Kidney capillary endothelial cell (primary cell): ENCODE measurements at places on chromosomes 2 and 18.

DNA sequence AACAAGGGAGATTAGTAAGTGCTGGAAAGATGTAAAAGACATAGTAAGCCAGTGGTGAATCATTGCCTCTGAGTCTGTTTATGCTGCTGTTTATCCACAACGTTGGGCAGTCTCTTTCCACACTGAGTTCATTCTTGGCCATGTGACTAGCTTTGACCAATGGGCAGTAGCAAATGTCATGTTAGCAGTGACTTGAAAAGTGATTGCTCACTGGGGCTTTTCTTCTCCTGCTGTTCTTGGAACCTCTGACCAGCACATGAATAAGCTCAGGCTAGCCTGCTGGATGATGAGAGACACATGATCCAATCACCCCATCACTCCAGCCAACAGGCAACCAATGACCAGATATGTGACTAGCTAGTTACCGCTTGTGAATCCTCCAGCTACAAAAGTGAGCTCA lies 360.4 kb downstream of the SLC4A3 start:
- DNase-seq, result no peak

DNA sequence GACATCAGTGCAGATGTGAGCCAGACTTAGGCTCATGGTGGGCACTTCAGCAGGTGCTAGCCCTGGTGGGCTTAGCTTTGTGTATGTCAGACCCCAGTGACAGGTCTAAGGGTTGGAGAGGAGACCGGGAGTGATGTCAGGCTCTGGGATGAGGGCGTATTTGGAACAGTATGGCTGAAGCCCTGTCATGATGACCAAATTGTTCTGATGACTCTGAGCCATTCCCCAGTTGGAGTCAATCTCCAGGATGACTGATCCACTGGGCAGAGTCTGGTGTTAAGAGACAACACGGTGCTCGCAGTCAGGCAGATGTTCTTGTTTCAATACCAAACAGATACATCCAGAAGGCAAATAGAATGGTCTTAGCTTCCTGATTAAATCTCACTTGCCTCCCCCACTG lies 241.5 kb downstream of the SOX11 start:
- no peak for DNase-seq

DNA sequence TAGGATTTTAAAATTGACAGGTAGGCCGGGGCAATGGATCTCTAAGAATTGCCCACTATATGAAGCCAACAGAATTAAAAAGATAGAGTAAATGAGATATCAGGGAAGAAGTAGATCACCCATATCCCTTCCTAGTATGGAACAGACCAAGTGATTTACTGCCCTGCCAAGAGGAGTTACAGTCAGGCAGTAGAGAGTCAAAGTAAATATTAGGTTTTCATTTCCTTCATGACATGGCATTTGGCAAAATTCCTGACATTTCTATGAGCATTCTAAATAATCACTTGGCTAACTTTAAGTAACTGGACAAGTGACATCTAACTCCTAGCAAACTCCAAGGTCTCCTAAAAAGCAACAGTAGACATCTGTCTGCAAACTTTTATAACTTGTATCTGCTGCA lies 33.5 kb downstream of the GALNT5 start:
- no peak for DNase-seq

- DNase-seq, result no peak
Measured at GRCh38 chr18:50418650-50419049, 43.8 kb downstream of the SKA1 start.

DNA sequence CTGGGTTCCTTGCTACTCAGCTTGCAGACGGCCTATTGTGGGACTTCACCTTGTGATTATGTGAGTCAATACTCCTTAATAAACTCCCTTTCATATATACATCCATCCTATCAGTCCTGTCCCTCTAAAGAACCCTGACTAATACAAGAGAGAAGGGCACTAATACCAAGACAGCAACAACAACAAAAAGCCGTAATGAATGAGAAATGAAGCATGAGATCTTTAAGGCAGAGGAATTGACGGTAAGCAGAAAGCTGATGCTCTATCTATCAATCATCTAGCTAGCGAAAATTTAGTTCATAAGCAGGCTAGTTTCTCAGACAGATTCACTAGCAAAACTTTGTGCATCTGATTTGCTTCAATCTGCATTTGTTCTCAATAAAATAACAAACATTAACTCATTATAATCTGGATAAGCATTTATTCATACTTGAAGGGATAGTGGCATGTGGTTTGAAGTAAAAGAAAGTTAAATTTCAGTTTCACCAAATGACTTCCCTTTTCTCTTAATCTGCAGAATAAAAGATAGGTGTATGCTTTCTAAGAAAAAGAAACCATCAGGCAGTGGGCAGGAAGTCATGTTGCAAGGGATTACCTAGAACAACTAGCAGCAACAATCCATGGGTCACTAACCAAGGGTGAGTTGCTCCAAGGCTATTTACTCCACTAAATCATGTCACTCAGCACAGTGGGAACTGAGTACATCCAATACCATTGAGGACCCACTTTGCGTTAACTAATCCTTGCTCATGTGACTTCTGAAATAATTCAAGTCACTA lies 376.5 kb downstream of the TMEM182 start:
- no peak for DNase-seq

- DNase-seq, result no peak
Measured at GRCh38 chr2:51981783-51982182, 949.9 kb upstream of the NRXN1 start.

GRCh38 chr2:229270551-229271410 lies at the start of gene PID1:
TSS of gene PID1 (minus strand) at chr2:229271287. CDS start at chr2:229271043, 244 bp downstream.
- no peak for DNase-seq

DNA sequence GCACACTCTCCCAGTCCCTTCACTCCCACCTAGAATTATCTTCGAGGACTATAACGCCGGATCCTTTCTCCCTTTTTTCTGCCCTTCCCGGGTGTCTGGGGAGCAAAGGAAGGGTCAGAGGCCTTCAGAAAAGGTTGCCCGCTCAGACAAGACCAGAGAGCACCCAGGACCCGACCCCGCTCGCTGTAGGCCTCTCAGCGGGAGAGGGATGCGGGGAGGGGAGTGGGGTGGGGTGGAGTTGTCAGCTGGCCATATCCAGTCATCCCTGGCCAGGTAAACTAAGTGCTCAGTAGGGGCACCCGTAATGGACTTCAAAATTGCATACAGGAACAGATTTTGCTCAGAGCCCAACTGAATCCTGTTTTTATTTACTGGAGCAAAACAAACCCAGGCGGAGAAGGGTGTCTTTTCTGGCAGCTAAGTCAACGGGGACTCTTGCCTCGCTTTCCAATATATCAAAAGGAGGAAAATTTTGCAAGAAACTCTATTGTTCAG lies 65.0 kb downstream of the NOL4 start:
- no peak for DNase-seq

- no peak for DNase-seq
Measured at GRCh38 chr18:10370716-10371115, 83.7 kb upstream of the APCDD1 start.

GRCh38 chr2:10535703-10536102 lies 87.6 kb upstream of the ODC1 start:
- DNase-seq, result no peak

DNA sequence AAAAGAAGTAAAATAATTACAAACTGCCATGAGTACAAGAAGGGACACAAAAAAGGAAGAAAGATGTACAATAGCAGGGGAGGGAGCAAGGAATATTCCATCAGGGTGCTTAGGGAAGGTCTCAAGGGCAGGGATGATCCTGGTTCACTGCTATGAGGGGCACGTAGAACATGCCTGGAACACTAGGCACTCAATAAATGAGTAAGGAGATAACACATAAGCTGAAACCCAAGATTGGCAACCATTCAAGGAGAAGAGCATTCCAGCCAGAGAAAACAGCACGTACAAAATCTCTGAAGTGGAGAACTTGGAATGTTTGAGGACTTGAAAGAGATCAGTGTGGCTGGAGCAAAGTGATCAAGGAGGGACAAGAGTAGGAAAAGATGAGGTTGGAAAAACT lies 103.2 kb downstream of the FAM161A start:
- DNase-seq, result no peak

DNA sequence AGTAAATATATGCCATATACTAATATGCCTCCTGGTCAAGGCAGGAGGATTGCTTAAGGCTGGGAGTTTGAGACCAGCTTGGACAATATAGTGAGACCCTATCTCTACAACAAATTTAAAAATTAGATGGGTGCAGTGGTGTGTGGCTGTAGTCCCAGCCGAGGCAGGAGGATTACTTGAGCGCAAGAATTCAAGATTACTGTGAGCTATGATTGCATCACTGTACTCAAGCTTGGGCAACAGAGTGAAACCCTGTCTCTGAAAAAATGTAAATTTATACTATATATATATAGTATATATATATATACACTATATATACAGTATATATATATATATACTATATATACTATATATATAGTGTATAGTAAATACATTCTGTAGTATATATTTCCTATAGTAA lies 30.0 kb upstream of the NPC1 start:
- no peak for DNase-seq

DNA sequence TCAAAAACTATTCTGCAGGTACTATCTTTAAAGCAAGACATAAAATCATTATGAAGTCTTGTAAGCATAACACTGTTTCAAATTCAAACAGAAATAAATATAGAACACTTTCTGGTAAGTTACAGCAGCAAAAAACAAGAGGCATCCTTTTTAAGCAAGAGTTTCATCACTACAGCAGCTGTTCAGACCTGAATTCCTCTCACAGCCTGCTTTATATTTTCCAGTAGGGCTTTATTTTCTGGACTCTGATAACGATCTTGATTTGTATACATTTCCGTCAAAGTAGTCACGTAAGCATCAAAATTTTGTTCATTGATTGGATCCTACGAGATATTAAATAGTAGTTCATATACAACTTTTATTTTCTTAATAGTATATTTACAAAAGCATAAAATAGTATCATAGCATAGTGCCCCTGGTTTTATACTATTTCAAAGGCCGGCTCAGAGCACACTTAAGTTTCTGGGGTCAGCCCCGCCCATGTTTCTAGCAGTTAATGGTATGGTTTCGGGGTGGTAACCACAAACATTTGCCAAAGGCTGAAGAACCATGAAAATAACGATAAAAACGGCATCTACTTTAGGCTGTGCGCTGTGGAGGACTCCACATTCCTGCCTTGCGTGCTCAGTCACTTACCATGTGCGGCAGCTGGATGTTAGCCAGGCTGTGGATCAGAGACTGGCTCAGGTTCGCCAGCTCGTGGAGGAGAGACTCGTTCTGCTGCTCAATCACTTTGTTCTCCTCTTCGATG lies 47.5 kb upstream of the PXDN start:
- DNase-seq, result no peak

DNA sequence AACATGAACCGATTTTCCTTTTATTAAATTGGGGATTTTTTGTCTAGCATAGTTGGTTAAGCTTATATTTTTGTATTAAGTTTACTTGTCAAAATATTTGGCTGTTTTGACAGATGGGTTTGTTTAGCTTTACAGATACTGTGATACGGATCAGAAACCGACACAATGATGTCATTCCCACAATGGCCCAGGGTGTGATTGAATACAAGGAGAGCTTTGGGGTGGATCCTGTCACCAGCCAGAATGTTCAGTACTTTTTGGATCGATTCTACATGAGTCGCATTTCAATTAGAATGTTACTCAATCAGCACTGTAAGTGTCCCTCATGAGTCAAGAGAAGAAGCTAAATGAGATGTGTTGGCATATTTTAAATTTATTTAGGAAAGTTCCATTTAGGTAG lies 8.5 kb downstream of the PDK1 start:
- no peak for DNase-seq

- no peak for DNase-seq
Measured at GRCh38 chr18:54950221-54950620, 9.0 kb downstream of the CCDC68 start.

DNA sequence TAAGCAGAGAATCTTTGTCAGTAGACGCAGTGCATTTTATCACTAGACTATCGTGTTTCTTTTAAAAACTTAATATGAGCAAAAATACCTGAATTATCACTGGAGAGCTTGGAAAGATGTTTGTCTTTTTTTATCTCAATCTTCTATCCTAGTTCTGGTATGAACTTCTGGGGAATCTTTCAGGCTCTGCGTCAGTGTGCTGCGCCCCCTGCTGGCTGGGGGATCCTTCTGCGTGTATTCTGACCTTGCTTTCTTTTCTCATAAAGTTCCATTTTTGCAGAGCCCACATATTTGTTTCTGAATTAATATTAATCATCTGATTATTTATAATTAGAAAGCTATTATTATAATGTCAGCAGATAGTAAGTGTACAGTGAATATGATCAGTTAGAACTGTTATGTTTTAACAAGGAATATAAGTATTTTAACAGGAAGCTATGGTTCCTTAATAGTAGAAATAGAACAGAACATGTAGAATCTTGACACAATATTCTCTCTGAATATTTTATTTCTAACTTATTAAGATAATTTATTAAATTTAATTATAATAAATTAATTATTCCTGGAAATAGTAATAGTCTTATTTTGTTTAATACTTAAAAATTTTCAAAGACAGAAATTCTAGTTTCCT lies 945.0 kb upstream of the CRIM1 start:
- DNase-seq, result peak; percentile 47

GRCh38 chr2:95760806-95761525 lies 169.2 kb downstream of the TRIM43 start:
- DNase-seq, result no peak

DNA sequence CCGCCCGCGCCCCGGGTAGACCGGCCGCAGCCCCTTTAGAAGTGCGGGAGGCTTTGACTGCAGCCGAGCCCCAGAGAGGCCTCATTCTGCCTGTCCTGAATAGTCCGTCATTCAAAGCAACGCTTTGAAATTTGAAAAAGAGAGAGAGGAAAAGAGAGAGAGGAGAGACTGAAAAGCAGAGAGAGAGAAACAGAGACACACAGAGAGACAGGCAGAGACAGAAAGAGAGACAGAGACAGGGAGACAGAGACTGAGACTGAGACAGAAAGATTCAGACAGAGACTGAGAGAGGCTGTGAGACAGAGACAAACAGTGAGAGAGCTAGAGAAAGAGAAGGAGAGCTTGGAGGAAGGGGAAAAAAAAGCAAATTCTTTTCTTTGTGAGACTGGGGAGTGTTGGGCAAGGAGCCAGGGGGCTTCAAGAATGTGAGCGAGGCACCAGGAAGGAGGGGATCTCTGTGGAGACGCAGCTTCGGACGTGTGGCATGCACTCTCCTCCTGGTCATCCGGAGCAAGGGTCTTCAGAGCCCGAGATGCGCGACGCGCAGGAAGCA lies 73.1 kb downstream of the MYCN start:
- DNase-seq, result no peak

DNA sequence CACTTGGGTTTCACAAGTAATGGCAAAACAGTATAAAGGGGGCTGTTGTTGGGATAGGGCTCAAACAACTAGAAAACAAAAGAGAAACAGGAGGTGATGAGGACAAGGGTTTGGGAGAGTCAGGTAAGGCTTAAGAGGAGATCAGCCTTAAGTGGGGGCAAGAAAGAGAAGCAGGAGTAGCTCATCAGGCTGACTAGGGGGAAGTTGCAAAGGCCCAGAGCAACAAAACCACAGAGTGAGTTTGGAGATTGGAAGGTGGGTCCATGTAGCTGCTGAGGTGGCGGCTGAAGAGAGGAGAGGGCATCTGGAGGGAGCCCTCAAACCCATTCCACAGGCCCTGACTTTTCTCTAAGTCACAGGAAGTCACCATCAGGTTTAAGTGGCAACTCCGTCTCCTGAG lies 126.0 kb downstream of the MREG start:
- DNase-seq, result no peak

- peak; percentile 75 for DNase-seq
Measured at GRCh38 chr2:202588647-202589581, 45.9 kb upstream of the FAM117B start.

GRCh38 chr2:16745466-16745865 lies 79.8 kb upstream of the CYRIA start:
- DNase-seq, result no peak
